ENCODE measurements at places on chromosomes 5 and 9.

DNA sequence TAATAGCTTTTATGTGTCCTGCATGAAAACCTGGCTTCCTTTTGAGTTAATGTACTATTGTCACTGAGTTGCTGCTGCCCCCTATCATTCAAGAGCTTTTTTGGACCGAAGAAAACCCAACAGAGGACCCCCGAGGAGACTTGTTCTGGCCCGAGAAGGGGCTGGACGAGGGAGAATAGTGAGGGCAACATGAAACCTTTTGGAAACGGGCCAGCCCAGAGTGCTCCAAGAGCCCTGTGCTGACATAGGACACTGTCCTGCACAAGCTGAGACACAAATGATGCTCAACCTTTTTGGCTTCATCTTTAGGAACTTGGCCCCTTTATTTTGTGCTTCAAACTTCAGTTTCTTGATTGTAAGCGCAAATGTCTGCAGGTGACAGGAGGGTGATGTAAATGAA, 4.0 kb upstream of the GADD45G start:
- no peak for DNase-seq

DNA sequence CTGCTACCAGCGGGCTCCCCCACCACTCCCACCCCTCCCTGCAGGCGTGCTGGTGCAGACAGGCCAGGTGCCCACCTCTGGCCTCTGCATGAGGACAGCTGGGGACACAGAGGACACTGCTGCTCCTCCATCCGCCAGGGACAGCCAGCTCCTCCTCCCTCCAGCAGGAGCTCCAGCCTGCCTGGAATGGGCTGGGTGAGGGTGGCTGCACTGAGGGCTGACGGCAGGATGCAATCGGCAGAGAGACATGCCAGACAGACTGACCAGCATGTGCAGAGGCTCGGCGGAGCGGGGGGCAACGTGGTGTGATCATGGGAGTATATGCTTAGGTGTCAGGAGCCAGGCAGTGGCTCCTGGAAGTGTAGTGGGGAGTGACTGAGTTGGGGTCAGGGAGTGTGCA, 68.4 kb downstream of the RASGEF1C start:
- DNase-seq = no peak

- DNase-seq = peak; percentile 36
Observed at GRCh38 chr9:91734371-91734981, 215.6 kb downstream of the ROR2 start.

DNA sequence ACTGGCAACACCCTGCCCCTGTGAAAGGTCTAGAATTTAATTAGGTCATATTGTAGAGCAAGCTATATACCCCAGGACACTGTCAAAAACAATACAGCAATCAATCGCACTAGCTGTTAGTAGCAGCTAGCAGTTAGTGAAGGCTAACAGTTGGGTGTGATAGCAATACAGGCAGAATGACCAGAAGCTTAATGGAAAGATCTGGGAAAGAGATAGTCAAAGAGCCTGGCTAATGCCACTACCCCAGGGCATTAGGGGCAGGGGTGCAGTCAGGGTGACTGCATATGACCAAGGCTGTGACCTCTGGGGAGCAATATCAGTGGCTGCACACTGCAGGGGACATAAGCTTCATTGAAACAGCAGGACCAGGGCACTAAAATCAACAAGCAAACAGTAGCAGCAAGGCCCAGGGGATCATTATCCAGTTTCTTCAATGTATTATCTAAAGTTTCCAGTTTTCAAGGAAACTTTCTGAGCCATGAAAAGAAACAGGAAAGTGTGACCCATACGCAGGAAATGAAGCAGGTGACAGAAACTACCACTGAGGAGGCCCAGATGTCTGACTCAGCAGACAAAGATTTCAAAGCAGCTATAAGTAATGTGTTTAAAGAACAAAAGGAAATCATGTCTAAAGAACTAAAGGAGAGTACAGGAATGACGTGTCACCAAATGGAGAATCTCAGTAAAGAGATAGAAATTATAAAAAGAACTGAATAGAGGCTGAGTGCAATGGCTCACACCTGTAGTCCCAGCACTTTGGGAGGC, 82.4 kb downstream of the ZNF354C start:
- DNase-seq = no peak

- DNase-seq = no peak
Observed at GRCh38 chr9:71446473-71447411, 321.6 kb downstream of the CEMIP2 start.

- DNase-seq = no peak
Observed at GRCh38 chr9:36006549-36007315, 30.0 kb upstream of the RECK start.

DNA sequence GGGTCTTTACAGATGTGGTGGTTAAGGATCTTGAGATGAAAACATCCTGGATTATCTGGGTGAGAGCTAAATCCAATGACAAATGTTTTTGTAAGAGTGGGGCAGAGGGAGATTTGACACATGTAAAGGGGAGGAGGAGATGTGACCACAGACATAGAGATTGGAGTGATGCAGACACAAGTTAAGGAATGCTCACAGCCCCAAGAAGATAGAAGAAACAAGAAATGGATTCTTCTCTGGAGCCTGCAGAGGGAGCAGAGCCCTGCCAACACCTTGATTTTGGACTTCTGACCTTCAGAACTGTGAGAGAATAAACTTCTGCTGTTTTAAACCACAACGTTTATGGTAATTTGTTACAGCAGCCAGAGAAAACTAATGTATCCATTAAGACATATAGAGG, 21.7 kb downstream of the ITGA2 start:
- DNase-seq = no peak

DNA sequence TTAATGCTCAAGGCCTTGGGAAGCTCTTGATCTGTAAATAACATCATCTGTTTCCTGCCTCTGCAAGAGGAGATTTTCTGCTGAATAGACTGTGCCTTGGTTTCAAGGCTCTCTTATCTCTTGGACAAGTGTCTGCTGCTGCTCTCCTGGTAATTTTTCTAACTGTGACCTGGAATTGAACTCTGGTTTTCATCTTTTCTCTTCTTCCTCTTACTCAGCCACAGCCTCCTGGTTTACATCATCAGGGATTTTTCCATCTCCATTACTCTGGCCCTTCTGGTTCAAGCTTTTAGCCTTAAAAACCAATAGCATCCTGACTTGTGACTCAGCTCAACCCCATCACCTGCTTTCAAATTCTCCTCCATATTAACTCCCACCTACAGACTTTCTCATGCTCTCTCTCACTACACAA, 49.6 kb upstream of the ITGA1 start:
- no peak for DNase-seq

DNA sequence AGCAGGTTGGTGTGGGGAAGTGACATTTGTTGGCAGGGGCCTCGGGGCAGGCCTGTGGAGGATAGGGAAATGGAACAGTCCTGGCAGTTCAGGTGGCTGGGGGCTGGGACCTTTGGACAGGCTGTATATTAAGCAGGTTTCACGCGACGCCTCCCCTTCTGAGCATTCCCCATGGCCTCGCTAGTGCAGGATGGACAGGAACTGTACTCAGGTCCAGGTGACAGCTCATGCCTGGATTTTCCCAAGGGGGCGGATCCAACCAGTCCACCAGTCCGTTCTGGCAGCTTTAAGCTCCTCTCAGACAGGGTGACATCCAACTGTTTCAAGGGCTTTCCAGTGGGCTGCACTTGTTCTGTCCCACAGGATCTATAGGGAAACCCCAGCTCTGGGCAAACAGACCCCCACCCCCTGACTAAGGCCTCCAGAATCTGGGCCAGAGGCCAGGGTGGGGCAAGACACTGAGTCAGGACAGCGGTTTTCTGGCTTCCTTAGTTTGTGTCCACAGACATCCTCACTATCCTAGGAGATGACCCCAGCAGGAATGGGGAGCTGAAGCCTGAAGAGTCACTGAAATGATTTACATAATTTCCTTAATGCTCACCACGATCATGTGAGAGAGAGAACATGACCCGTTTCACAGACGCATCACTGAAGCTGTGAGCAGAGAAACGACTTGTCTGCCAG, 20.9 kb downstream of the CSF2 start:
- DNase-seq = no peak

DNA sequence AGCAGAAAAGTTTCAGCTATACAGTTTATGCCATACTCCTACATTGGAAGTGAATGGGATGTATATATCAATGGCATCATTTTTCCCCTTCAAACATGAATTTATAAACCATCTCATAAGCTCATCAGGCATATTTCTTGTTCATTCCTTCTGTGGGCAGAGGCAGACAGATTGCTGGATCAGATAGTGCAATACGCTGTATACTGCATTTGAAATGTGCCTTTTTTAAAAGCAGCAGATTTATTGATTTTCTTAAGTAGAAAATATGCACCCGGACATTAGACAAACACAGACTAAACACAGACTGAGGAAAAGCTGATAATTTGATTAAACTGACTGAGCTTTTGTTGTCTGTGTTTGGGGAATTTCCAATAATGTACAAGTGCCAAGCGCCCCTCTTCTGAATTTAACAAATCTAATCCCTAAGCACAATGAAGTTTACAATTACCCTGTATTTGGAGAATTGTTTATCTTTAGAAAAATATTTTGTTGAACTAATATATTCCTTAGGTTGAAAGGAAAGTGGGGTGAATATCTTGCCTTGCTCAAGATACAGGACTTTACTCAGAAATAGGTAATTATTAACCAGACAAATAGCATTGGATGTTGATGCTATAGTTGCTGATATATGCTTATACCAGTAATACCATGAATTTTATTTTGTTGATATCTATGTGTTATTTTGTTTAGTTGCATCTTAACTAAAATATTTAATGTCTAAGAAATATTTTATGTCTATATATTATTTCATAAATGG, 566.6 kb upstream of the MEF2C start:
- DNase-seq = no peak

DNA sequence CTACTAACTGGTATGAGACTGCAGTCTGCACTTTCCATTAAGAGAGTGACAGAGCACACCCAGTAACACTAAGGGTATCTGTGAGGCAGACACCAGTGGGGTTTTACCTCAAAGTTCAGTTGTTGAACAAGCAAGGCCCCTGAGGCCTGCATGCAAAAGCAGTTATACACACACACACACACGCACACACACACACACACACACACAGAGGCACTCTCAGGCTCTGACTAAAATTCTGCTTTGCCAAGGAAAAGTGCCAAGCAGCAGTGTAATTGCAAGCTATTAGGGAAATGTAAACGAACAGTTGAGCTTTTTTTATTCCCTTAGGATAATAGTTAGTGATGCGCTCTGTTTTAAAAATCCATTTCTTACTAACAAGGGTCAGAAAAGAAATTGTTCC, 377.1 kb downstream of the SPOCK1 start:
- DNase-seq = no peak

DNA sequence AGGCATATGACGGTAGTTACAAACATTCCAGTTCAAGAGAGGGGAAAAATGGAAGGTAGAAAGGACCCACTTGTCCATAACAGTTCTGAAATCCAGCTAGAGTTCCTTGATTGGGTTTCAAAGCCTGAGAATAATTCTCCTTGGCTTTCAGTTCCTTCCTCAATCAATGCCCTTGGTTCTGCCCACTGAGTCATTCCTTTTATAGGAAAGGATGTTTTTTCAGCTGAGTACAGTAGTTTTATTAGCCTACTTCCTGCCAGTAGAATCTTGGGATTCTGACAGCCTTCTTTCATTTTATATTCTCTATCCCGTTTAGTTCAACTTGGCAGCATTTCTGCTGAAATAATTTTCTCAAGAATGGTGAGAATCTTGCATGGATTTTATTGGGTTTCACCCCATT, 386.9 kb upstream of the SMC2 start:
- no peak for DNase-seq

DNA sequence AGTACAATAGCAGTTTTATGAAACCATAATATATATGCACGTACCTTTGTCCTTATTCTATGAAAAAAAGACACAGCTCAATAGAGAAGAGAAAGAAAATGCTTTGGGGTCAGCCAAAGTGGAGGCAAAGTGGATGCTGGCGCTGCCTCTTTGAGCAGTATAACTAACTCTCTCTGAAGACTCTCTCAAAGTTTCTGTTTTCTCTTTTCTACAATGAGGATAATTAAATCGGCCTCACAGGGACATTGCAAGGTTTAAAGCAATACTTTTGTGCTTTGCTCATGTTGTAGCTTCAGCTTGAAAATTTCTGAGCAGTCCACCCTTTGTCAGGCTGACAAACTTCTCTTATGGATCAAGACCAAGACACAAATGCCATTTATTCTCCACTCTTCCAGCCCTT, 455.1 kb upstream of the MPDZ start:
- DNase-seq = no peak

DNA sequence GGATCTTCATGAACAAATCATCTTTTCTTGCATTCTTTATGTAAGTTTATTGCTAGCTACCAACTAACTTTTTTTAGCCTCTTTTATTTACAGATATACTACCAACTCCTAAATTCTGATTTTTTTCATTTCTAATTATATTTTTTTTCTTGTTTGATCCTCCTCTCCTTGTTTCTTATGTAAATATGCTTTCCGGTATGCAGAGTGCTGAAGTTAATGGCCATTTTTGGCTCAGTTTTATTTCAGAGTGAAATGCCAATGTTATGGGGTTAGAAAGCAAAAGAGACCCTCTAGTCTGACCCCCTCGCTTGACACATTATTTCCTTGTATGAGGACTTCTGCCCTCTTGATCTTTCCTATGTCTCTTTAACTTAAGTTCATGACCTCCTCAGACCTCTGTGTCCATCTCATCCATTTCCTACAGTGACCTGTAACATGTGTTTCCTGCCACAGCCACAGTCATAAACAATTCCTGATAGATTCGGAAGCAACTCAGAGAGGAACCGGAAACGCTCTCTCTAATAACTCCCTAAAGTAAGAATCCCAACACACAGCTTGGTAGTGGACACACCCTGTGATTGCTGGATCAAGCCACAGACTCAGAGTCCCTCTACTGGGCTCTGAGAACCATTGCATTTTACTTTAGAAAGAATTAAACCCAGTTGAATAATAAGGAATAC, 42.9 kb upstream of the AFAP1L1 start:
- no peak for DNase-seq

DNA sequence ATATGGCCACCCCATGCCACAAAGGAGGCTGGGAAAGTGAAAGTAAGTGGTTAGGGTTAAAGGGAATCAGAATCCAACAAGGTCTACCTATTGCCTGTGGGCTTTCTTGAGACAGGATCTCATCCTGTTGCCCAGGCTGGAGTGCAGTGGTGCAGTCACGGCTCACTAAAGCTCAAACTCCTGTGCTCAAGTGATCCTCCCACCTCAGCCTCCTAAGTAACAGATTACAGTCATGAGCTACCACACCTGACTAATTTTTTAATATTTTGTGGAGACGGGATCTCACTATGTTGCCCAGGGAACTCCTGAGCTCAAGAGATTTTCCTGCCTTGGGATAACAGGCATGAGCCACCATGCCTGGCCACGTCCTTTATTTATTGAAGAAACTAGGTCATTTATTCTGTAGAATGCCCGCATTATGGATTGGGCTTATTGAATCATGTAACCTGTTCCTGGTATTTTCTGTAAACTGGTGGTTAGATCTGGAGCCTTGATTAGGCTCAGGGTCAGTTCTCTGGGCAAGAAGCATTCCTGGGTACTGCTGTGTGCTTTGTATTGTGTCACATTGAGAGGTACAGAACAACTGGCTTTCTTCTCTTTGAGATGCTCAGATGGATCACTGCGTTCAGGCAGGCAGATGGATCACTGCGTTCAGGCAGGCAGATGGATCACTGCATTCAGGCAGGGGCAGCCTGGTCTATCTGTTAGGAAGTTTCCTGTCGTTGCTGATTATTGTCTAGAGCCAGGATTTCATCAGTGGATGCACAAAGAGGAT, 41.6 kb downstream of the ERGIC1 start:
- no peak for DNase-seq

Data from activated T-helper 9 cell treated with anti-CD3 and anti-CD28 coated beads, Interleukin-2, amount 50 U/mL, for 16 hours (primary cell).